ENCODE measurements at places on chromosomes 5 and 9. TPM values are rescaled to one million over a fixed set of nuclear protein-coding genes. Genes with fewer than 3 reads are reported as not detected.
A peak's percentile ranks its signal among the peaks of the same experiment; 100 is the strongest.

DNA sequence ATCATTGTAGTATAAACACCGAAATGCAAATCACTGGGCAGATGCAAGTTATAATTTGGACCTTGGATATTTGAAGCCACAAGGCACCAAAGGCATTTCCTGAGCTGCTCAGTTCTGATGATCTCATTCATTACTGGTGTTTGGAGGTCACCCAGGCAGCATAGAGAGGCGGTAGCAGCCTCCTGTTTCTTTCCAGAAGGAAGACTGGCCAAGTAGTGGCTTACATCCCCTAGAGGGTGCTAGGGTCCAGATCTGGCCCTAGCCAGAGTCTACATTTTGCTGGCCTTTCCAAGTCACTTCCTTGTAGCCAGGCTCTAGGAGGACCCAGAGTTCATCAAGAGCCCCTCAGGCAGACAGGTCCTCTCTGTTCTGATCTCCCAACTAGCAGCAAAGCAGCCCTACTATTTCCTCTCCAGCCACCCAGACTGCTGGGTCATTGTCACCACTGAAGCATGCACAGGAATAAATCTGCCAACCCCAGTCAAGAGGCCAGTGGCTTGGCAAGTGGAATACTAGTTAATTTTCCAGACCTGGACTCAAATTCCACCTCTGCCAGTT is 33.4 kb upstream of the TTC1 start:
- no peak for DNase-seq

- peak; percentile 76 for DNase-seq
These were observed at the start of gene CDC20B for GRCh38 chr5:55172937-55173686. Gene CDC20B (minus strand): TSS chr5:55173177. CDS start chr5:55173000, 177 bp downstream.

DNA sequence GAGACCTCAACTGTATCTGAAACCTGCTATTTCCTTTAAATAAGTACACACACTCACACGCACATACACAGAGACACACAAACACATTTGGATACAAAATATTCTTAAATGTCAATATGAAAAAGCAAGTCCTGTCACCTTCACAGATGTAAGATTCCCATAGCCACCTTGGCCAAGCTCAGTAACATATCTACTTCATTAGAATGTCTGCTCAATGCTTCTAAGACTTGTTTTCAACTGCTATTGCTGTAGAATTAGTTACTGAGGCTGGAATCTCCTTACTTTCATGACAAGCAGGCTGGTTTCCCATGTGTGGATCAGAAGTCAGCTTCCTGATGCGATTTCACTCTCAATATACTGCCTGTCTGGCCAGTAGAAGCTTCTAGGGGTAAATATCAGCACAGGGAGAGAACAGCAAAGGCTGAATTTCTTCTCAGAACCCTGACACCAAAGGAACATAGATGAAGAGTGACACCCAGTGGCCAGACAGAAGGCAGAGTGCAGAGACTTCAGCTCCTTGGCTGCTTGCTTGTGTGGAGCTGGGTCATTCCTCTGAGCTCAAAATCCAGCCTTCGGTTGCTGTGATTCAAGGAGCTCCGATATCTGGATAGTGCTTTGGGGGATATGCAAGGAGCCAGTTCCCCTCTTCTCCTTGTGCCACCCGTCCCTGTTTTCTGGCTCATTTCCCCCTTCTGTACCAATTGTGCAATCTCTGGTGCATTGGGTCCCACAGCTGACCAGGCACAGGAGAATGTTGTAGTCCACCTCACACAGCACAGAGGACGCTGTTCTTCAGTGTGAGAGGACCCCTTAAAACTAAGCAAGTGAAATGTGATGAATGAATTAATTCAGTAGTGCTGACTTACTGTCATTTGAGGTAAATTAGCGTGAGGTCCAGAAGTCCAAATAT is 26.6 kb upstream of the ABLIM3 start:
- peak; percentile 61 for DNase-seq

OTULIN gene
- total RNA-seq, result 87.8 TPM

SPATA31A5 gene
- not detected for total RNA-seq

DNA sequence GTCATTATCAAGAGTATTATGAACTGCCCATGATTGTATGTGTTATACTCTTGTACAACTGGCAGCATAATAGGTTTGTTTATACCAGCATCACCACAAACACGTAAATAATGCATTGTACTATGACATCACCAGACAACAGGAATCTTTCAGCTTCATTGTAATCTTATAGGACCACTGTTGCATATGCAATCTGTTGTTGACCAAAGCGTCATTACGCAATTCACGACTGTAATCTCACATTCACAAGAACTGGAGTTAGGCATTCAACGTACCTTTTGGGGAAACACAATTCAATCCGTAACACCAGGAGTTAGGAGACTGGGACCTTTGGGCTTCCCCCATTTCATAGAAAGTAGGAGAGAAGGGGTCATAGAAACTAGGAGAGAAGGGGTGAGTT is 20.4 kb upstream of the ARSI start:
- no peak for DNase-seq

DNA sequence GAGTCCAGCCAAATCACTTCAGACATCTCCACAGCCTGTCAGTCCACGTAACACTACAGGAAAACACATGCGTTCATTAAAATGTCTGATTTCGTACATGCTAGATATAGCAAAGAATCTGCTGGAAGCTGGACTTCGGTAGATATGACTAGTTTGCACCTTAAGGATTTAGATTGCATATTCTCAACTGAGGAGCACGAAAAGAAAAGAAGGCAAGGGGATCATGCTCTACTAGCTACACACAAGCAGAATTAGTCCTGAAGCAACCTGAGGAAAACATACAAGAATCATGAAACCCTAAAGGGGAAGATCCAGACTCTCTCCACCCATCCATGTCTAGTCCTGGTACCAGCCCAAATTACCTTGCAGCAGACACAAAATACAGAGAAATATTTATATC is 36.1 kb upstream of the SSBP2 start:
- DNase-seq, result no peak

DNA sequence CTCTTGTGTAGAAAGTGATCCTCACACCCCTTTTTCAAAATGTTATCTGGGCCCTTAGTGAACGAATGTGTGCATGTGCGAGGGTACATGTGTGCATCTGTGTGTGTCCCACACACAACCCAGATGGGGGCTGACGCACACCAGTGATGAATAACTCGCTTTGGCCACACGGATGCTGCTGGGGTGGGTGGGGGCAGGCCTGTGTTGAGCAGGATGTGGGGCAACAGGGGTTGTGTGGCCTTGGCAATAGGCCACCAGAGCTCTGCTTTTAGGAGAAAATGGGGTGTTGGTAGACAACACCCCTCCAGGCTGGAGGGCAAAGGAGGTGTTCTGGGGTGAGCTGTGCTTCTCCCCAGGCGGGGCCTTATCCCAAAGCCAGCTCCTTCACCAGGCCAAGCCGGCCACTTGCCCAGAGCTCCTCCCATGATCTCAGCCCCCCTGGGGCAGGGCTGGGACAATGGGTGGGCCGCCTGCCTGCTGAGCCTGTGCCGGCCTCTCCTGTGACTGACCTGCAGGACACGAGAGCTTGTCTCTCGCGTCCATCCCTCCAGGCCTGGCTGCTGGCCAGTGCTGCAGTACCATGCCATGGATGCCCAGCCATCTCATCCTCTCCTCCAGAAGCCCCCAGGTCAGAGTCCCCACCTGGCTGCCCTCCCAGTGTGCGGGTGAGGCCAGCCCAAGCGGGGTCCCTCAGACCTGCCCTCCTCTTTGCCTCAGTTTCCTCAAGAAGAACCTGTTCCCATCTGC is 1.7 kb downstream of the DBN1 start:
- peak; percentile 90 for DNase-seq

Data from activated CD8-positive, alpha-beta memory T cell treated with anti-CD3 and anti-CD28 coated beads, Interleukin-2, amount 10 ng/mL, durations not matched to agents 7 days and 5 days (primary cell).